Fibroblast of skin of left biceps (primary cell): ENCODE measurements at places on chromosomes 7 and 10.

DNA sequence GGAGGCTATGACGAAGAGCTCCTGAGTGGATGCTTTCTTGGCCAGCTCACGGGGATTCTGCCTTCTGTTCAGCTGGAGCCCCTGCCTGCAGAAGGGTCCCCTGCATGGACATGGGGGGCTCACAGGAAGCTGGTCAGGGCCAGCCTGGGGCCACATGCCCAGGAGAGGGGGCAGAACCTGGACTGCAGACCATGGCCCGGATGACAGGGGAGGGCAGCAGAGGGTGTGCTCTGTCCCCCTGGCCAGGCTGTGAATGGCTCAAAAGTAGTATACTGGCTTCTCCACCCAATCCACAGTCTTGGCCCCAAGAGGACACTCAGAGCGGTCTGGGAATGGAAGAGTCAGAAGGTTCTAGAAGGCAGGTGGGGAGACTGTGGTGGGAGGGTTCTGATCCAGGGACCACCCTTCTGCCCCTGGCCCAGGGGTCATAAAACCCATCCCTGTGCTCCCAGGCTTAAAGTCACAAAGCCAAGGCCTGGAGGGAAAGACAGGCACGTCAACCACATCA lies 40.3 kb downstream of the PPIF start:
- no peak for DNase-seq

GRCh38 chr7:47622946-47623640 lies 41.2 kb upstream of the TNS3 start:
- DNase-seq = peak; percentile 94

DNA sequence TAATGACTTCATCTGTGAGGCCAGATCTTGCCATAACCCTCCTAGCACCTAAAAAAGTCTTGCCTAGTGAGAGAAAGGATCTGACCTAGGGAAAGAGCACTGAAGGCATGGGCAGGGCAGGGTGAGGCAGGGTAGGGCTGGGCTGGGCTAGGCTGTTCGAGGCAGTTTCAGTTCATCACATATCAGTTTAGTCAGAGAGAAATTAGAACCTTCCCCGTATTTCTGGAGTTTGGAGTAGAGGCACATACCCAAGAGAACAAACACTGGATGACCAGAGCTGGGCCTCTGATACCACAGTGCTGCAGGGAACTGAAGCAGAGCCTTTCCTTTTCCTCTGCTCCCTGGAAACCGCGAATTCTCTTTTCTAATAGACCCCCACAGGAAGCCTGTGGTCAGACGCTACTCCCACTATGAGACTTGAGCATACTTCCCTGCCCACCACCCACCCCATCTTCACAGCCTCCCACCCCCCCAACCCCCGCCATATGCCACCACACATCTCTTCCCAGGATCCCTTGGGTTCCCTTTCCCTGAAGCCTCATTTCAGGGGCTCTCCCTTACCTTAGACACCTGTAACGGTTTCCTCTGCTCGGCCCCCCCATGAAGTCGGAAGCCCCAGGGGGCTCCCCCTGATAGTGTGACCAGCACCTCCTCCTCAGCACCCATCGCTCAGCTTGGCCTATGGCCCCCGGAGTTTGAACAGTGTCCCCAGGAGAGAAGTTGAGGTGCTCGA lies 406 bp downstream of the SYNPO2L start:
- DNase-seq = no peak

- no peak for DNase-seq
Measured at GRCh38 chr10:111122127-111122526, 45.3 kb downstream of the ADRA2A start.

DNA sequence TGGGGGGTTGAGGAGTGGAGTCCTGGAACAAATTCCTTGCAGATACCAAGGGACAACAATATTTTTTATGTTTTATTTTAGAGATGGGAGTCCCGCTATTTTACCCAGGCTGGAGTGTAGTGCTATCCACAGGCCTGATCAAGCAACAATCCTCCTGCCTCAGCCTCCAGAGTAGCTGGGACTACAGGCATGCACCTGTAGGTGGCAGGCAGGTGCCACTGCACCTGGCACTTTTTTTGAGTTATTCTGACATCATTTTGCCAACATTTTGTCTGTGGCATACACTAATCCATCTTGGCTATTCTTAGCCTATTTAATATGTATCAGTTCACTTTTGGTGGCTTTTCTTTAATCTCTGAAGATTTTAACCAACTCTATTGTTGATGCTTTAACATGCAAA lies 317.8 kb upstream of the MTPN start:
- no peak for DNase-seq
